ENCODE measurements at places on chromosomes 11 and 22.
A peak's percentile ranks its signal among the peaks of the same experiment; 100 is the strongest.

GRCh38 chr11:82738091-82738490 lies 4.4 kb upstream of the FAM181B start:
- peak; percentile 72 for DNase-seq

DNA sequence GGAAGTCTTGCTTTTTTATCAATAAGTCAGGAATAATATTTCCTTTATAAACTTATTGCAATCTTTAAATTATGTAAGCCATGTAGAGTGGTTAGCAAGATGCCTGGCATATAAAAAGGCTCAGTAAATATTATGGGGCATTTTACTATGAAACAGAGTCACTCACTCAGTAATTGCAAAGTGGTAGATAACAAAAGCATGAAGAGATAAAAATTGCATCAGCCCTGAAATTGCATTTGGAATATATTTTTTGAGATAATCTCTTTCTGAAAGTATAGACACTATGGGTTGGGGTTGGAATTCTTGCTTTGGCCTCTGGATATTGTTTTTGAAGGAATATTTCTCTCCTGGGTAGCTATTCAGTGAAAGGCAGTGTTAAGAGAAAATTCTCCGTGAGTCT lies 188.6 kb downstream of the JRKL start:
- DNase-seq, result no peak

- DNase-seq, result peak; percentile 76
Measured at GRCh38 chr11:64638018-64638665, 47.1 kb downstream of the SLC22A12 start.

DNA sequence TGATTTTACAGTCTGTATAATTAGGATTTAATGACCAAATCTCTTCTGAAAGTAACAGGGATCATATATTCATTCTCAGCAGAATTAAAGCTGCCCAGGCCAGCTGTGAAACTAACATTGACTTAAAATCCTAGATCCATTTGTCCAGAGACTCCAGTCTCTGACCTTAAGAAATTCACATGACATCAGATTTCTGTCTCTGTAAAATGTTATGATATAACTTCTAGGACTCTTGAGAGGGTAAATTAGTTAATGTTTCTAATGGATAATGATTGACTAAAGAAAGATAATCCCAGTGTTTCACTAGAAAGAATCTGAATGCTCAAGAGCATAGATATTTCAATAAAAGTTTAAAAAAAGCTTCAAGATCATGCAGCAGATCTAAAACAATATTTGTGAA lies 6.3 kb downstream of the NOX4 start:
- DNase-seq, result no peak

- DNase-seq, result no peak
Measured at GRCh38 chr11:4441515-4441914, 7.6 kb upstream of the OR52K2 start.

DNA sequence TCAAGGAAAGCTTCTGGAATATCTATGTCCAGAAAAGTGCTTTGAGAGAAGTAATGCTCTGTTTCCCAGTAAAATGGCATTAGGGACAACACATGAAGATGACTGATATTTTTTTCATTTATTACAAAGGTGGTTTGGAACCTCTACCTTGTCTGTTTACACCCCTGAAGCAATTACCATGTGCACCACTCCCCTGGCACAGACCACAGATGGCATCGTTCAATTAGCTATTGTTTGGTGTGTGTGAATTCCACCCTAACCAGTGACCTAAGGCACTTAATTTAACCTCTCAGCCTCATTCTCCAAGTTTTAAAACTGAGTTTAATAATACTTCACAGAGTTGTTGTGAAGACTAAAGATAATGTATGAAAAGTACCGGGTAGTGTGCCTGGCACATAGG lies 127.6 kb upstream of the BMAL1 start:
- DNase-seq, result no peak

DNA sequence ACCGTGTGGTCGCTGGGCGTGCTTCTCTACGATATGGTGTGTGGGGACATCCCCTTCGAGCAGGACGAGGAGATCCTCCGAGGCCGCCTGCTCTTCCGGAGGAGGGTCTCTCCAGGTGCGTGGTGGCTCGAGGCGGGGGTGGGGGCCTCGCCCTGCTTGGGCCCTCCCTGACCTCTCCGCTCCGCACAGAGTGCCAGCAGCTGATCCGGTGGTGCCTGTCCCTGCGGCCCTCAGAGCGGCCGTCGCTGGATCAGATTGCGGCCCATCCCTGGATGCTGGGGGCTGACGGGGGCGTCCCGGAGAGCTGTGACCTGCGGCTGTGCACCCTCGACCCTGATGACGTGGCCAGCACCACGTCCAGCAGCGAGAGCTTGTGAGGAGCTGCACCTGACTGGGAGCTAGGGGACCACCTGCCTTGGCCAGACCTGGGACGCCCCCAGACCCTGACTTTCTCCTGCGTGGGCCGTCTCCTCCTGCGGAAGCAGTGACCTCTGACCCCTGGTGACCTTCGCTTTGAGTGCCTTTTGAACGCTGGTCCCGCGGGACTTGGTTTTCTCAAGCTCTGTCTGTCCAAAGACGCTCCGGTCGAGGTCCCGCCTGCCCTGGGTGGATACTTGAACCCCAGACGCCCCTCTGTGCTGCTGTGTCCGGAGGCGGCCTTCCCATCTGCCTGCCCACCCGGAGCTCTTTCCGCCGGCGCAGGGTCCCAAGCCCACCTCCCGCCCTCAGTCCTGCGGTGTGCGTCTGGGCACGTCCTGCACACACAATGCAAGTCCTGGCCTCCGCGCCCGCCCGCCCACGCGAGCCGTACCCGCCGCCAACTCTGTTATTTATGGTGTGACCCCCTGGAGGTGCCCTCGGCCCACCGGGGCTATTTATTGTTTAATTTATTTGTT lies 2.4 kb downstream of the PIM3 start:
- DNase-seq, result peak; percentile 52

- DNase-seq, result no peak
Measured at GRCh38 chr11:123425367-123425766, 4.7 kb upstream of the GRAMD1B start.

GRCh38 chr11:64777449-64778222 lies 706 bp downstream of the SF1 start:
- DNase-seq, result peak; percentile 88

GRCh38 chr11:35709376-35709775 lies 46.8 kb downstream of the TRIM44 start:
- no peak for DNase-seq

GRCh38 chr11:66604155-66604554 lies 11.2 kb downstream of the CCS start:
- no peak for DNase-seq

DNA sequence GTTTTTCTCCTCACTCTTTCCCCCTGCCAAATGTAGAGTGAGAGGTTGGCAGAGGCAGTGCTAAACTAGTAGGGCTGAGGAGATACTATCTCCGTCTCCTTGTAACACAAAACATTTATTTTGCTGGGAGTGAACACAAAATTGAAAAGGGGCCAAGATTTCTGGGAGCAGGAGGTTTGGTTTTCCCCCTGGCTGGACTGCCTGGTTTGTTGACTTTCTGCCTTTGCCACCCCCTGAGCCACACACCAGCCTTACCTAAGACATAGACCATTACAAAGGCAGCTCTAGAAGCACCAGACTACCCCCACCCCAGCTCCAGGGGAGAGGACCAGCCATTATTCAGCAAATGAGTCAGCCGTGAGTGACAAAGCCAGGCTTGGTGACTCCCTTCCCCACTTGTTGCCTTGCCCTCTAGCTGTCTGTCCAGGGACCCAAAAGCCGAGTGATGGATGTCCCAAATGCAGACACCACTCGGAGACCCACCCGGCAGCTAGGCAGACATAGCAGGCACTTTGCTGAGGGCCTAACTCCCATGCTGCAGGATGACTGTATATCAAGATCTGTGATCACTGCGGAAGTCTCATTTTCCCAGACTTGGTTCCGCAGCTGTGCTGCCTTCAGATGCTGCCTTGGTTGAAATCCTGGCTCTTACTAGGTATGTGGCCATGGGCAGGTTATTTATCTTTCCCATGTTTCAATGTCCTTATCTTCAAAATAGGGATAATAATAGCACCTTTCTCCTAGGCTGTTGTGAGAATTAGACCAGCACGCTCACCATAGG lies 17.7 kb upstream of the CDON start:
- DNase-seq, result no peak

GRCh38 chr11:119024430-119025098 lies 6.0 kb downstream of the TRAPPC4 start:
- no peak for DNase-seq
